ENCODE measurements at places on chromosomes 2 and 18.

- no peak for DNase-seq
Measured at GRCh38 chr2:128399256-128399655, 80.6 kb upstream of the HS6ST1 start.

- no peak for DNase-seq
Measured at GRCh38 chr2:6545336-6545735, 320.4 kb downstream of the CMPK2 start.

GRCh38 chr2:115678129-115678528 is 1235.7 kb downstream of the DPP10 start:
- no peak for DNase-seq

- no peak for DNase-seq
Measured at GRCh38 chr2:105103481-105103880, 65.6 kb downstream of the MRPS9 start.

DNA sequence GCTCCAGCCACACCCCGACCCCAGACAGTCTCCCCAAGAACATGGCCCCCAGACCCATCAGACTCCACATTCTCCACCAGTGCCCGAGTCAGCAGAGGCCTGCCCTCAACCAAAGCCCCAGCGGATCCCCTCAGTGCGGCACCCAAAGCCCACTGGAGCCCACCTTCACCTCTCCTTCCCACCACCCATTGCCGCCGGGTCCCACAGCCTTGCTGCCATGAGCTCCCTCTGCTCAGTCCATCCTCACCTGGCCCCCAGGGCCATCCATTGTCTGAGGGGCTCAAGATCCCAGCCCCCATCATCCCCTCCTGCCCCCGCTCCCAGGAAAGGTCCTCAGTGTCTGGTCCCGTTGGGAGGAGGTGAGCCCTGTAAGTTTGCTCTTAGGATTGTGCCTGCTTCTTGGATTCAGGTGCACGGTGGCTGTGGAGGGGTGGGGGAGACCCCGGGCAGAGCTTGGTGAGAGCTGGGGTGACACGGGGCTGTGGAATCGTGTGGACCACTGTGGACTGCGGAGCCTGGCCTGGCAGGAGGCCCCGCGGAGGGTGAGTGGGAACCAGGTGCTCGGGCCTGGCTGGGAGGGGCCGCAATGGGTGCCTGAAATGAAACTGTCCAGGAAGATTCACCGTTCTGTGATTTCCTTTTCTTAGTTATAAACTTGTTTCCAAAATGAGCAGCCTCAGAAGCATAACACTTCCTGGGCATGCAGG is 32.7 kb upstream of the GPC1 start:
- no peak for DNase-seq

DNA sequence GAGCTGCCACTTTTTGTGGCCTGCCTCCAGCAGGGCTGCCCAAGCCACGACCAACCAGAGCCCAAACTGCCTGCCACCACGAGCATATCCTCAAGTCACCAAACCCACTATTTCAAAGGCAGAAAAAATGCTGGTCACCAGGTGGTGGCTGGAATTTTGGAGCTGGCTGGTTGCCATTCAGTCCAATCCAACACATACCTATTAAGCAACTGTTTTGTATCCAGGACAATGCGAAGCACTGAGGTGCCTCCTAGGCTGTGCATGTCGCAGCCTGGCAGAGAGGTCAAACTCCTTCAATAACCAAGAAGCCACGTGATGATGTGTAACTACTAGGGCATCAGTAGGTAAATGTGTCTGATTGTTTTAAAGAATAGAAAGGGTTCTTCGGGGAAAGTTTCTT is 108.3 kb upstream of the PPP1CB start:
- DNase-seq, result no peak

GRCh38 chr2:95077861-95078603 is 43.6 kb downstream of the MRPS5 start:
- no peak for DNase-seq

DNA sequence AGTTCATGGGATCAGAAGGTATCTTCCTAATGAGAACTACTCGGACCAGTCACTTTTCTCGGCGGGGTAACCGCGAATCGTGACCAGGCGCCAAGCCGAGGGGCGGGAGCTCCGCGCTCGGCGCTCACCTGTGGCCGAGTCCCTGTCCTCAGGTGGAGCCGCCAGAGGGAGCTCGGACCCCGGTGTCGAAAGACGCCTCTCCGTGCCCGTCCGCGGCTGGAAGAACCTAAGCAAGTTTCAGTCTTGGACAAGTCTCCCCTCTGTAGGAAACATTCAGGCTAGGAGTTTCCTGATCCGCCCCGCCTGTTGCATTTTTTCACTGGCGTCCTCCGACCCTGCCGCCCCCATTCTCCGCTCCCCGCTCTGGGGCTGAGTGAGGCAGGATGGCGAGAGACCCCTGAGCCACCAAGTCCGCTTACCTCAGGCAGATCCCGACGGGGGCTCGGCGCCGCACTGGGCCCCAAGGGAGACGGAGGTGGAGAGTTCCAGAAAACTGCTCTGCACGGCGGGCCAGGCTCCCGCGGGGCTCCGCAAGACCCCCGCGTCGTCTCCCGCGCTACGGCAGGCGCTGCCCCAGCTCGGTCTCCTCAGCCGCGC is 480 bp downstream of the DSEL start:
- peak; percentile 56 for DNase-seq

- no peak for DNase-seq
Measured at GRCh38 chr2:8314063-8314462, 367.8 kb upstream of the ID2 start.

DNA sequence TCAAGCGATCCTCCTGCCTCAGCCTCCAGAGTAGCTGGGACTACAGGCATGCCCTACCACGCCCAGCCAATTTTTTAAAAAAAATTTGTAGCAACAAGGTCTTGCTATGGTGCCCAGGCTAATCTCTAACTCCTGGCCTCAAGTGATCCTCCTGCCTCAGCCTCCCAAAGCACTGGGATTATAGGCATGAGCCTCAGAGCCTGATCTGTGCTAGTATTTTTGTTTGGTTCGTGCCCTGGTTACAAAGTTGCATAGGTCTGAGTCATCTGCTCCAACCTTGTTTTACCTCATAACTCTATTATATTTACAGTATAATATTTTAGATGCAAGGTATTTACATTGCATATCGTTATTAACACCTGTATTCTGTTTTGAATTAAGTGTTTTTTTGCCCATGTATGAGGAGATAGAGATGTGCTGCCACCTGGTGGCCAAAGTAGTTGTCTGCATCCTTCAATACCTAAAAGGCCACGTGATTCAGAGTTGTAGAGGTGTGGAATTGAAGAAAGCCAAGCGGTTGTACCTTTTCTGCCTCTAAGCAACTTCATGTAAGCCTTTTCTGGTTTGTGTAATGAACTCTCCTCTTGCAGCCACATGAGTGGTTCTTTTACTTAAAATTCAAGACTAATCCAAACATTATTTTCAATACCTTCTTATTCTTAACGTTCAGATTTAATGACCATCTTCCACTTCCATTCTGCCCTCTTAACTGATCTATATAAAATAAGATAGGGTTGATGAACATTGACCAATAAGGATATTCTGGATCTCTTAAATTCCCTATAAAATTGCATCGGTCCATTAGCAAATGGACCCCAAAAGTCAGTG is 19.9 kb upstream of the CABYR start:
- peak; percentile 76 for DNase-seq

DNA sequence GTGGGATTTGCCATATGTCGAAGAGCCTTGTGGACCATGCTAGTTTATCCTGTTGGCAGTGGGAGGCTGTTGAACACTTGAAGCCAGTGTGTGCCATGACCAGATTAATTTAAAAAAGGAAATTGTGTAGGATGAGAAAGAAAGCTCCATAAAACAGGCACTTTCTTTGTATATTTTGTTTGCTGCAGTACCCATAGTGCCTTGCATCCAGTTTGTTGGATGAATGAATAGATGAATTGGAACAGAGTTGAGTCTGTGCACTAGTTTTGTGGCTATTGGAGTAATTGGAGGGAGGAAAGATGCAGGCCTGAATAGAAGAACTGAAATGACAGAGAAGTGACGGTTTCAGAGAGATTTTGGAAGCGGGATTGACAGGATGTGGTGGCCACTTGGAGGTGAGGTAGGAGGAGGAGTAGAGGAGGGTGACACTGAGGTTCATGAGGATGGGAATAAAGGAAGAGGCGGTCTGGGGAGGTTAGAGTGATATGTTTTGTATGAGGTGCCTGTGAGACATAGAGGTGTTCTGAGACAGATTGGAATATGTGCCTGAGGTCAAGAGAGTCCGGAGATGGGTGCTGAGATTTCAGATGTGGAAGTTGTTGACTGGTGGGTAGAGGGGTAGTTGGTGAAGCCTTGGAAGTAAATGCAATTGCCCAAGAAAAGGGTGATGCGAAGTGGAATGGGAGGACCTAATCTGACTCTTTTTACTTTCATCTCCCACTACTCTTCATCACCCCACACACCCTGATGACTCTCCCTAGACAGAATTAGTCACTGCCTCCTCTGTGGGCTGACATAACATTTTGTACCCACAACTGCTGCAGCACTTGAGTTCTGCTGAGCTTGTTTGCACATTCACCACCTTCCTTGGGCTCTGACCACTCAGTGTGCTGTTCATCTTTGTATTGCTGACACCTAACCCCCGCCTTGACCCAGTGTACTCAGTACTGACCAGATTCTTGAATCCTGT is 5.1 kb downstream of the DGUOK start:
- DNase-seq, result peak; percentile 28

GRCh38 chr18:51066273-51066672 is 36.3 kb downstream of the SMAD4 start:
- DNase-seq, result no peak

GRCh38 chr2:158747281-158747680 is 47.8 kb upstream of the DAPL1 start:
- DNase-seq, result no peak

- DNase-seq, result no peak
Measured at GRCh38 chr2:1816414-1816911, 72.1 kb upstream of the PXDN start.

GRCh38 chr2:72211350-72211749 is 63.7 kb upstream of the CYP26B1 start:
- DNase-seq, result no peak

DNA sequence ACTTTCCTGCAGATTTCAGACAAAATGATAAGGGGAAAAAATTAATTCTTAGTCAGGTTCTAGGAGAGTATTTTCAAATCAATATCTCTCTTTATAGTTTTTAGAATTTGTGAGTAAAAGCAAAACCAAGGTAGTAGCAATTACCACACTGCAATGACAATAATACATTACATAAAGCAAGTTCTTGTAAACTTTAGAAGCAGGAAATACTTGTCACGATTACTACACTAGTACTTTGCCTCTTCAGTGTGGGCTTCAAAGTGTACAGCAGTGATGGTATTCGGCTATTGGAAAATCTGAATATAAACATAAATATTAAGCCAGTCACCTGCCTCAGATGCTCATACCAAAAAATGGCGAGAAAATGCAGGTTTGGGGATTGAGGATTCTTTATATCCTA is 81.0 kb downstream of the ALPK2 start:
- no peak for DNase-seq

DNA sequence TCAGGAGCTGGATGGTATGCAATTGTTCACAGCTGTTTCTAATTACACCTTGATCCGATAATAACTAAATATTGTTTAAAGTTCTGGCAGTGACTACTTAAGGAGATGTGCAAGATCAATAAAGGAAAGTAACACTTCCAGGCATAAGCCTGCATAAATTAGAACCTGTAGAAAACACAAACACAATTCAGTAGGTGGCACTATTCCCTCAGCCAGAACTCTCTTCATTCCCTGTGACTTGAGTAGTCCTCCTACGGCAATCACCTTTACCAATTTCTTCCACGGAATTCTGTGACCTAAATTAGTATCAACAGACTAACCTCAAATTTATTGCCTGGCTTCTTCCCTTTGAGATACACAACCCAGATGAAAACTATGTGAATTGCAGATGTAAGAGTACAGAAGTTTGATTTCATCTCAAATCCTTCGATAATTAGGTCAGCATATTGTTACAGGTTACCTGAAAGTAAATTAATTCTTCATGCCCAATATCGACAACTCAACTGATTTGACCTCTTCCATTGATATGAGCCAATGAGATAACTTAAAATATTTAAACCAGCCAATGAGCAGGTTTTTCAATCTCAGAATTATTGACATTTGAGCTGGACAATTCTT is 137.8 kb downstream of the PID1 start:
- DNase-seq, result no peak

DNA sequence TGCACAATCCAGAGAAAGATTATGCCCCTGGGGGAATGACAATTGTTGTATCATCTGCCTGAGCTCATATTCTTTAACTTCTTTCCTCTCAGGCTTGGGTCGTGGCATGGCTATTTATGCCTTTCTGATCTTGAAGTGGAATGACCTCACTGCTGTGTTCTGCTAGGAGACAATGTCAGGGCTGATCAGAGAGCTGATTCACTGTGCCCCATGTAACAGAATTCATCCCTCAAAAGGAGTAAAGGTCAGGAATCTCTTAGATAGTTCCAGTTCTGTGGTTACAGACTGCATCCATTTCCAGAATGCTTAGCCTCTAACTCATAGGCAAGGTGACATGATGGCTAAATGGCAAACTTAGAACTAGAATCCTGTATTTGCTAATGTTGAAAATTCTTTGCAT is 511.7 kb upstream of the CNTNAP5 start:
- no peak for DNase-seq

DNA sequence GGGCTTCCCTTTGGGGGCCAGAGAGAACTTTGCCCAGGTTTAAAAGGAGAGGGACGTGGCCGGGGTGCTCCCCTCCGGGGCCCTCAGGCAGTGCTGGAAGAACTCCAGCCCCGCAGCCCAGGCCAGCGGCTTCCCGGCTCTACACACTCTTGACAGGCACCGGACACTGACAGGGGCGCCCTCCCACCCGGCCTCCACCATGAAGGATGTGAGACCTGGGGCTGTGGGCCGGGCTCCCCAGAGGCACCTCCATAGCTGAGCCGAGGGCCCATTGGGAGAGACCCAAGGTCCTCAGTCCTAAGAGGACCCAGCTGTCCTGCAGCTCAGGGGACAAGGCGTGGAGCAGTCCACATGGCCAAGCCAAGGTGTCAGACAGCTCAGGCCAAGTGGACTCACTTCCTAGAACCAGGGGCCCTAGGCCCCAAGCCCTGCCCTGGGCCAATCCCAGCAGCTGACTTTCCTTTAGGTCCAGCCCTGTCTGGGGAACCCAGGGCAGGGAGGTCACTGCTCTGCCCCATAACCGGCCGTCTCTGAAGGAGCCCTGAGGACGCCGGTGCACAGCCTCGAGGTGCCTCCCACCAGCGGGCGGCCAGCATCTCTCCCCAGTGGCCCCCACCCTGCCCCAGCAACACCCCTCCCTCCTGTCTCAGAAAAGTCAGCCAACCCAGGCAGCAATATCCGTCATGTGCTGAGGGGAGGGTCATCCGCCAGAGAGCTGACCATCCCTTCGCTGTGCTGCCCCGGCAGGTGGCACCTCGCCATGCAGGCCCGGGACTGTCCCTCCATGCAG is 51.8 kb downstream of the BIN1 start:
- no peak for DNase-seq

GRCh38 chr2:190342611-190343010 is 778 bp upstream of the INPP1 start:
- no peak for DNase-seq

GRCh38 chr2:44779793-44780192 is 161.7 kb upstream of the SIX3 start:
- DNase-seq, result no peak

- no peak for DNase-seq
Measured at GRCh38 chr18:21262244-21262643, 20.2 kb downstream of the GREB1L start.

GRCh38 chr18:45626330-45627203 is 11.3 kb downstream of the SLC14A2 start:
- no peak for DNase-seq

- no peak for DNase-seq
Measured at GRCh38 chr18:74459889-74460288, 2.8 kb upstream of the DIPK1C start.

GRCh38 chr18:10442551-10442971 is 11.9 kb upstream of the APCDD1 start:
- no peak for DNase-seq

Data from activated gamma-delta T cell treated with Interleukin-2 at 50 U/mL for 16 hours (primary cell).